ENCODE measurements at places on chromosomes 7 and 10.

- no peak for DNase-seq
These were observed 271.9 kb downstream of the ADARB2 start for GRCh38 chr10:1465418-1465911.

DNA sequence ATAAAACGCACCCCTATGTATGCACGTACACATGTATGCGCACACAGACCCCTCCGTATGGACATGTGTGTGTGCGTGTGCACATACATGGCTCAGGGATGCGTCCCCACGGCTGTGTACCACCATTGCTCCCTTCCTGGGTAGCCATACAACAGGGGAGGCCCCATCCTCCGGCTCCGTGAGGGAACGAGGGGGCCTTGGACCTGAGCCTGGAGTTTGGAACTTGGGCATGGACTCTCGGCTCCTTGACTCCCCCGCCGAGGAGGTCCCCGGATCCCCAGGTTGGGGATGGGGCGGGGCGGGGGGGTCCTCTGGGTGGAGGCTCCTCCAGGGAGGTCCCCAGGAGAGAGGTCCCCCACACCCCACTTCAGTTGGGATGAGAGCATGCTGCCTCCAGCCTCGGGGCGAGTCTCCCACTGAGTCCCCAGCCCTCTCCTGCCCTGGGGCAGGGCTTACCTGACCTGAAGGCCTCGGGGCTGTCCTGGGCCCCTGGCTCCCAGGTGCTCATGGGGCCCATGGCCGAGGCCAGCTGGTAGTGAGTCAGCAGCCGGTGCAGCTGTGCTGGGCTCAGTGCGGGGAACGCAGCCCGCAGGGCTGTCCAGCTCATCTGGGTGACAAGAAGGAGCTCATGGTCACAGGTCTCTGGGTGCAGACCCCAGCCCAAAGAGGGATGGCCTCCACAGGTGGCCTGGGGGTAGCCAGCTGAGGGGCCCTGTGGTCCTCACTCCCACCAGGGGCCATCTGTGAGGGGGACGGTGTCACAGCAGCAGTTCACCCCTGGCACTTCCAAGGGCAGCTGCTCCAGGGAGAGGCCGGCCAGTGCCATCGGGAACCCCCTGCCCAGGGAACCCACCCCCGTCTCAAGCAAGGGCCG is 29.9 kb downstream of the AP5Z1 start:
- no peak for DNase-seq

- no peak for DNase-seq
These were observed 795 bp downstream of the PRF1 start for GRCh38 chr10:70601746-70602145.

DNA sequence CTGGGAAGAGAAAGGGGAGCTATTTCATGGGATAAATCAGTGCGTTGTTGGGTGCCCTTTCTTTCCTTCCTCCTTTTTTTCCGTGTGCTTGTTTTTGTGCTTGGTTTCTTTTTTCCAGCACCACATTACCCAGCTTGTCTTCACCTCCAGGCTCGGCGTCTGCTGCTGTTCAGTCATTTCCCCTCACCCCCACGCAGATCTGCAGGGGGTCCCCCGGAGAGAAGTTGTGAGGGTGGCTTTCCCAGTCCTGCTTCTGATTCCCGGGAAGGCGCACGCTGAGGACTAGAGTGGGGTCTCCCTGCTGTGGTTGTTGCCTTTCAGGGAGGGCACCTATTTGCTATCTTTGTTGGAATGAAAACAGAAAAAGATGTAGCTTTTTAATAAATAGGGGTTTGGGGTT is 1.6 kb downstream of the CAMK1D start:
- no peak for DNase-seq

- no peak for DNase-seq
These were observed 59.8 kb downstream of the CAMK1D start for GRCh38 chr10:12409161-12409560.

GRCh38 chr10:111110771-111111170 is 33.9 kb downstream of the ADRA2A start:
- no peak for DNase-seq

- DNase-seq: no peak
These were observed 182.2 kb downstream of the GNAI1 start for GRCh38 chr7:80316811-80317210.

DNA sequence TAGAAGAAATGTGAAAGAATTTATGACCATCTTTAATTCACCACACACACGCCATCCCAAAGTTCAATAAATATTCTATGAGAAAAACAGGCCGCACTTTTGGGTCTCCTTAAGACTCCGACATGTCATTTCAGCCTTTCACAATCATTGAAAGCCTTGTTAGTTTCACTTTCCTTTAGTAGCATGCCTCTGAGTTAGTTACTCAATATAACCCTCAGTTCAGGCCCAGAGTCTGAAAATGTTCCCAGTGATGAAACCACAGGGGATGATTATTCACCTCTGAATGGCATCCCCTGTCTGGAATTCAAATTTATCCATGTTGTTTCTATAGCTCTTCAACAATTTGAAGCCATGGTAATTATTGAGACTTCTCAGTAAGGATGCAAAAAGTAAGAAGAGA is 278.1 kb upstream of the NRP1 start:
- no peak for DNase-seq

GRCh38 chr10:60123172-60123571 is 216.8 kb upstream of the CCDC6 start:
- no peak for DNase-seq

GRCh38 chr10:43360086-43360485 is 11.3 kb upstream of the FXYD4 start:
- no peak for DNase-seq

DNA sequence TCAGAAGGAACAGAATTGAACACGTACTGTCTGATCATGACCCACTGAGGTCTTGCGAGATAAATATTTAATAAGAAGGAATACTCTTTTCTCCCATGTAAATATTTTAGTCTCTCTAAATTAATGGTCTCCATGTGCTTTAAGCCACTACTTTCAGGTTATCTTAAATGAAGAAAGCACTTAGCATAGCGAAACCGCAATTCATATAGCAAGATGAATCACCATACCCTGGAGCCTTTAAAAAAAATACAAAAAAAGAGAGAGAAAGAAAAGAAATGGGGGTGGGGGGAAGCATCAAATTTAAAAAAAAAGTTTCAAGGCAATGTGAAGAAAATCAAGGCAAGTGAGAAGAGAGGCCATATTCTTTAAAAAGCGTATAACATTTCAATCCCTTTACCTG is 82.5 kb downstream of the CTTNBP2 start:
- DNase-seq: no peak

DNA sequence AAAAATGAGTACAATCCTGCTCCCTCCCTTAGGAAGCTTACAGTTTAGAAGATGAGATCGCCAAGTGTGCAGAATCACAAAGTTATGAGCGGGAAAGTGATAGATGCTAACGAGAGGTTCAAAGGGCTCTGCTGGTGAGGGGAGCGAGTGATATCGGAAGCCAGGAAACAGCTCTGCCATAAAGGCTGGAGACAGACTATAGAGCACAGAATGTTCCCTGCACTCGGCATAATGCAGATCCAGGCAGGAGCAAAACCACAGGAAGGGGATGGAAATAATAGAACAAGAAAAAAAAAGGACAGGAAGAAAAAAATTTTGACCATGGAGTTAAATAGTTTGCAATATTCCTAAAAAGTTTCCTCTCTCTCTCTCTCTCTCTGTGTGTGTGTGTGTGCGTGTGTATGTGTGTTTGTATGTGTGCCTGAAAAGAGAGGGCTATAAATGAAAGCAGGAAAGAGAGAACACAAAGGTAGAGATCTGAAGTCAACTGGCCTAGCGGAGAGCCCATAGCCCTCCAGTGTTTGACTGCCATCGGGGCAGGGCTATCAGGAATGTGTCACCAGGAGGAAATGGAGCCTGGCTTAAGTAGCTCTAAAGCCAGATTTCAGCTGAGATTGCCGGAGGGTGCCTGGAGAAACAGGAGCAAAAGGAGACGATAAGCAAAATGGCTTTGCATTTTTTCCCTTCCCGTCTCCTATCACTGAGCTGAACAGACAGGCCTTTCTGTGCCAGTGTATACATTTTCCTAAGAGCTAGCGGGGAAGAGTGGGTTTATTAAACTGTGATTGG is 175.8 kb upstream of the LYZL1 start:
- no peak for DNase-seq

DNA sequence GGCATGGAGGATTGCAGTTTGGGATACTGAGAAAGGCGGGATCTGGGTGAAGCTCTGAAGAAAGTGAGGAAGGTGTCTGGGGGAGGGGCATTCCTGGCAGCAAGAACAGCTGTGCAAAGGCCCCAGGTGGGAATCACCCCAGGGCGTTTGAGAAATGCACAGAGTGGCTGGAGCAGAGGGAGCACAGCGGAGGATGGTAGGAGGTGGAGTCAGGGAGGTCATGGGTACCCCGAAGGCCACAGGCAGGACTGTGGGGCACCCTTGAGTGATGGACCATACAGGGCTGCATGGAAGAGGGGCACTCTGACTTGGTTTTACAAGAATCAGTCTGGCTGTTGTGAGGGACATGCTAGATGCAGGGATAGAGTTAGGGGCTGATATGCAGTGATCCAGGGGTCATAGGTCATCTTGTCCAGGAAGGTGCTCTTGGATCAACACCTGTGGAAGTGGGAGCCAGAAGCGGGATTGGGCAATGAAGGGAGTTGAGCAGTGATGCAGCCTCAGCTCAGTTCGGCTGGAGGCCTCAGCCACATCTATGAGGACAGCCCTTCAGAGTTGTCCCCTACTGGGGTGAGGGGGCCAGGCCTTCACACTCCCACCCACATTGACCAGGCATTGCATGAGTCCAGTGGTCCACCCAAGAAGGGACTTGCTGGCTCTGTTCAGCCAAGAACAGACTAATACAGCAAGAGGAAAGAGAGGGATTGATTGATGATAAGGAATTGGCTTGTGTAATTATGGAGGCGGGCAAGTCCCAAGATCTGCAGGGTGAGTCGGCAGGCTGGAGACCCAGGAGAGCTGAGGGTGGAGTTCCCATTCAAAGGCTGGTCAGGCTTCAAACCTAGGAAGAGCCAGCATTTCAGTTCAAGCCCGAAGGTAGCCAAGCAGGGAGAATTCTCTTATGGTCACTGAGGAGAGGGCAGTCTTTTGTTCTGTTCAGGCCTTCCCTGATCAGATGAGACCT is 48.7 kb downstream of the TSPAN15 start:
- DNase-seq: no peak

DNA sequence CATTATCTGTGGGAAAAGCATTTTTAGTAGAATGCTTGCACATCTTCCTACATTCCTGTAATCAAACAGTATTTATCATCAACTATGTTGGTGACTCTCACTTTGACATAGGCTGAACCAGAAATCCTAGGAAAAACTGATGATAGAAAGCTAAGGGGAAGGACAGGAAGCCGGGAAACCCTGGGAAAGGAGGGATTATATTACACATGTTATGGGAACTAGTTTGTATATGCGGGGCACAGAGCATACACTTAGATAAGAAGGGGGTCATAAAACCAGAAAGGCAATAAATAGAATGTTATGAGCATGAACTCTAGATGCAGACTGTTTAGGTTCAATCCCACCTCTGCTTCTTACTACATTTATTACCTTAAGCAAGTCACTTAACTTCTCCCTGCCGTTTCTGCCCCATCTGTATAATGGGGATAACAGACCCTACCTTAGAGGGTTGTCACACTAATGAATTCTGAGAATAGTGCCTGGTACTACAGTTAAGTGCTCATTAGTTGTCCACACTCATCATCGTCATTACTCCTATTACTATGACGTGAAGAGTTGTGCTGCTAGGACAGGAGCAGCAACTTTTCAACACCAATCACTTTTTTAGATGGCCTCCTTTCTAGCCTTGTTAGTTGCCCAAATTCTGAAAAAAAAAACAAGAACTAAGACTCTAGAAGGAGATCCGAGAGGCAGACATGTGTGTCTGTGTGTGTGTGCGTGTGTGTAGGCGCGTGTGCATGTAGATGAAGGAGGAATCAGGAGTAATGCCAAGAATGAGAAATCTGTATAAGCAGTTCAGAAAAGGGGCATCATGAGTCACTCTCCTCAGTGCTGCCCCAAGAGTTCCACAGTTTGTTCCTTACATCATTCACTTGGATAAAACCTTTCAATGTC is 52.2 kb downstream of the KMT2C start:
- no peak for DNase-seq

DNA sequence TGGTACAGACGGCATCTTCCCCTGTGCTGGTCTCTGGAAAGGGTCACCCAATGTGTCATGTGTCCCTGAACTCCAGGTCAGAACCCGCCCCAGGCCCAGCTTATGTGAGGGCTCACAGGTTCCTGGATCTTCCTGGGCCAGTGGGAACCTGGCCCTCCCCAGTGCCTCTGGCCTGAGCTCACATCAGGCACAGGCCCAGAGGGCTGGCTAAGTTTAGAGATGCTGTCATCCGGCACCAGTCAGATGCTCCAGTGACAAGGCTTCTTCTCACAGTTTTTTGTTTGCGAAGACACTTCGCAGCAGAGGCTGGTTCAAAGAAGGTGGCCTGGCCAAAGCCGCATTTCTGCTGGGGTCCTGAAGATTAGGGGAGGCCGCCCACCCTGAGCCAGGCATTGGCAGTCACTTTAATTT is 11.8 kb downstream of the CAMK2B start:
- DNase-seq: no peak

GRCh38 chr10:95756809-95757684 is 1.1 kb downstream of the ENTPD1 start:
- DNase-seq: no peak

DNA sequence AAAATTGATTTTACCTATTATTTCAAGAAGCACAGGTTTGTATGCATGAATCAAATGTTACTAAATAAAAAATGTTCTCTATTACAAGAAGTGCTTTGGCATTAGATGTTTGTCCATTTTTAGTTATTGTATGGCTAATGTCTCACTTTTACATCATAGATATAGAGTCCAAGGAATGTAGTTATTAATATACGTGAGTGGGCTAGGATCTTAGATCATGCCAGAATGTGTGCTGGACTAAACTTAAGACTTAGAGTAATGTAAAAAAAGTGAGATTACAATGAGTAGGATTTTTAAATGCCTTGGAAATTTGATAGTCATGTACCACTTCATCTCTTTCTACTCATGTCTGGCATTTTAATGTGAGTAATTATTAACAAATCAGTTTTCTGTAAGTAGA is 196.6 kb downstream of the ARL4A start:
- no peak for DNase-seq

DNA sequence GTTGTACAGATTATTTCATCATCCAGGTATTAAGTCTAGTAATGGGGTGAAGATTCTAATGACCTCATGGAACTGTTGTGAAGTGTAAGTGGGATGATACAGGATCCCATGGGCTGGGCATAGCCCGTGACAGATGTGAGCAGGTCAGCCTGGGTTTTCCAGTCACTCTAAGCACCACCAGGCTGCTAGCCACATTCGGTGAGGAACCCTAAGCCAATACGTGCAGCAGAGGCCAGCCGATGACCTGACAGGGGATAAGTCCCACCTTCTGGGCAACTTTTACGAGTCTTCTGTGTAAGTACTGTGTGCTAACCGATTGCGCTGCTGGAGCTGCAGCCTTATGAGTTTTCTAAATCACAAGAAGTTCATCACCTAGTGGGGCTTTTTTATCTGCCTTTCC is 7.3 kb downstream of the ZNF503 start:
- DNase-seq: no peak

- DNase-seq: no peak
These were observed 136.9 kb downstream of the KCNMA1 start for GRCh38 chr10:77500754-77501151.

DNA sequence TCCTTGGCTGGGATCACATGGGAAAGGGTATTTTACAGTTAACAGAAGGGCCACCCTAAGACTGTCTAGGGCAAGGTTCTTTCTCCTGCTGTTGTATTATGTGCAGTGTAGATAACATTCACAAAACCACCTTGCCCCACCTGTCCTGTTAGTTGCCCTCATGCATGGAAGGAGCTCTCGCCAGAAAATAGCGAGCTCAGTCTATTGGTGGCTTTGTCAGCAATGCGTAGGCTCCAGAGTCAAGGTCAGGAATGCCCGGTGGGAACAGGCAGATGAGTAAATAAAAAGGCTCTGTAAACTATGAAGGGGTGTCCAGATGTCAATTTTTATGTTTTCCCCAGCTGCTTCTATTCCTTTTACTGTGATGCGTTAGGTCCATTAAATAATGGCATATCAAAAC is 107.1 kb upstream of the WDR11 start:
- DNase-seq: no peak

All from left hindlimb (tissue), 1 donor.